ENCODE measurements at places on chromosomes 6 and 20.
A peak's percentile ranks its signal among the peaks of the same experiment; 100 is the strongest.

GRCh38 chr6:111487661-111488060, 4.6 kb upstream of the REV3L start:
- no peak for DNase-seq

DNA sequence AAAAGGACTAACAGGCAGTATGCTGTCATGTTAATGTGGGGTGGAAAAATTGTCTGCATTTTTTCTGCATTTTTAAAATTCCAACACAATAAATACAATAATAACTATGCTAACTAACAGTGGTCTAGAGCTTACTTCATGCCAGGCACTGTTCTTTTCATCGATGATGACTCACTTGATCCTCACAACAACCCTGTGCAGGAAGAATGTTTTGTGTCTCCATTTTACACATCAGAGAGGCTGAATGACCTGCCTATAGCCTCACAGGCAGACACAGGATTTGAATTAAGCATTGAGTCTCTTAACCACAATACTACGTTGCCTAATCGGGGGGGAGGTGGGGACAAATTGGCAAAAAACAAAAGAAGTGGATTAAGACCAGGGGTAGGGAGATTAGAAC, 26.9 kb upstream of the FANCE start:
- no peak for DNase-seq

DNA sequence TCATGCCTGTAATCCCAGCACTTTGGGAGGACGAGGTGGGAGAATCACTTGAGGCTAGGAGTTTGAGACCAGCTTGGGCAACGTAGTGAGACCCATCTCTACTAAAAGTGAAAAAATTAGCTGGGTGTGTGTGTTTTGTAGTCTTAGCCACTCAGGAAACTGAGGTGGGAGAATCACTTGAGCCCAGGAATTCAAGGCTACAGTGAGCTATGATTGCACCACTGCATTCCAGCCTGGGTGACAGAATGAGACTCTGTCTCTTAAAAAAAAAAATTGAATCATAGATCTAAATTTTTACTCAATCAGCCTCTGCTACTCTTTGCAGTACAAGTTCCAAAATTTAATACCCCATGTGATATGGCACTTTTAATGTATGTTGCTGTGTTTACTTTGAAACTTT, 121.6 kb downstream of the ARMC2 start:
- DNase-seq = no peak

- DNase-seq = no peak
Measured at GRCh38 chr6:127520066-127520465, 931 bp upstream of the MTCL3 start.

- DNase-seq = no peak
Measured at GRCh38 chr6:104750449-104750848, 109.3 kb downstream of the HACE1 start.

GRCh38 chr6:44224029-44224964, 902 bp downstream of the SLC29A1 start:
- no peak for DNase-seq

DNA sequence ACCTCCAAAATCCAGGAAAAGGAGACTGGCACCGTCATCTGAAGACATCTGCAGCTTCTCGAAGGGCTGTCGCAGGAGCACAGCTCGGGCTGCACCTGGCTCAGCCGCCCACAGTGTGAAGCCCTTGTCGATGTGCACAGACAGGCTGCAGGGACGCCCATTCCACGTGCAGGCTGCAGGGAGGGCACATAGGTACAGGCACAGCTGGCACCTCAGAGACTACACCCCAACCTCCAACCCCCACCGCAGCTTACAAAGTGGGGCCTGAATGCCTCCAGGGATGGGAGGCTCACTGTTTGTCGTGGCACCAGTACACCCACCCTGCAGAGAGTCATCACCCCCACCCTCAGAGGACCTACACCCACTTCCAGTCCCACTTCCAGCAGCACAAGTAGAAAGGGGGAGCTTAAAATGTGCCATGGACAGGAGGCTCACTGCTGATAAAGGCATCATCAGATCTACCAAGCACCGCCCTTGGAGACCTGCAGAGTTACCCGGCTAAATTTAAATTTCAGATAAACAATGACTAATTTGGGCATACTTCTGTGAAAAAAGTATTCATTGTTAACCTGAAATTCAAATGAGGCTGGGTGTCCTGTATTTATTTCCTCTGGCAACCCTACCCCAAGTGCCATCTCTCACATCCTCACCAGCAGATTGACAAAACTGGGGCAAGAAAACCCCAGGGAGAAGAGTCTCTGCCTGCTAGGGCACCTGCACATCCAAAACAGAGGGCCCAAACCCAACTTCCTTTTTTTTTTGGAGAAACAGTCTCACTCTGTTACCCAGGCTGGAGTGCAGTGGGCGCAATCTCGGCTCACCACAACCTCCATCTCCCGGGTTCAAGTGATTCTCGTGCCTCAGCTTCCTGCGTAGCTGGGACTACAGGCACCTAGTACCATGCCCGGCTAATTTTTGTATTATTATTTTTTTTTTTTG, 7.7 kb upstream of the CDK5RAP1 start:
- DNase-seq = no peak

DNA sequence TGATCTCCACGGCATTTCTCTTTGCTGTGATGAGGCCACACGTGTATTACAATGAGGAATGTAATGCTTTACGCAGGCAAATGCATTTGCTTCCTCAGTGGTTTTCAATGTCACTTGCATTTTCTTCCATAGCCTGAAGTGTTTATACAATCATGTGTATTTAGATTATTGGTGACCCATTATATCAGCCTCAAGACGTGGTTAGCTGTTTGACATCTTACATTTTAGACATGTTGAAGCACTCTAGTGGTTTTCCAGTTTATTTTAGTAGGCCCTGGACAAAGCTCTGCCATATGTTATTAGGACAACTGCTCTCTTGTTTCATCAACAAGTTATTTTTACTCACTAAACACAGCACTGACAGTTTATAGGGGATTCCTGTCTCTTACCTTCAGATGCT, 200.4 kb downstream of the UTRN start:
- no peak for DNase-seq

DNA sequence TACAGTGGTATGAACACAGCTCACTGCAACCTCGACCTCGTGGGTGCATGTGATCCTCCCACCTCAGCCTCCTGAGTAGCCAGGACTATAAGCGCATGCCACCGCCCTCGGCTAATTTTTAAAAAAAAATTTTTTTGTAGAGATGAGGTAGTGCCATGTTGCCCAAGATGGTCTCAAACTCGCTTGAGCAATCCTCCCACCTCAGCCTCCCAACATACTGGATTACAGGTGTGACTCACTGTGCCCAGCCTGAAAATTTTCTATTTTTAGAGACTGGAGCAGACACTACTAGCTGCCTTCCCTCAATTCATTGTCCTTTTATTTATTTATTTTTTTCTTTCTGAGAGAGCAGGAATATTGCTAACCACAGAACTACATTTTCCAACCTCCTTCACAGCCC, 20.3 kb upstream of the GTF3C6 start:
- no peak for DNase-seq

GRCh38 chr20:25195962-25196785, 662 bp downstream of the ENTPD6 start:
- no peak for DNase-seq

DNA sequence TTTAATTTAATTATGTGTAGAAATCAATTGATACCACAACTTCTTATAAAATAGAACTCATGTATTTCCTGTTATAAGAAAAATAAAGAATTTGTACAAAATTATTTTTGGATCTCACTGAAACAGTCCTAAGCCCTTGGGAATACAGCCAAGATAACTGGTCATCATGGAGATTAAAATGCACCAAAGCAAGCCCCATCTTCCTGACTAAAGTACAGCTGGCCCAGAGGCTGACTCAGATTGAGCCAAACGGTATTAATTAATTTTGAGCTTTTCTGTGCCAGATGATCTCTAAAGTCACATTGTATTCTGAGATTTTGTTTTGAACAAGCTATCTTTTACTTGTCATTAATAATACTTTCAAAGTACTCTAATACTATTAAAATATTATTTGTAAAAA, 978.5 kb downstream of the TBC1D32 start:
- DNase-seq = no peak

GRCh38 chr6:68144667-68145066, 490.4 kb upstream of the ADGRB3 start:
- DNase-seq = no peak

- DNase-seq = no peak
Measured at GRCh38 chr6:105301072-105301503, 101.8 kb downstream of the PREP start.

DNA sequence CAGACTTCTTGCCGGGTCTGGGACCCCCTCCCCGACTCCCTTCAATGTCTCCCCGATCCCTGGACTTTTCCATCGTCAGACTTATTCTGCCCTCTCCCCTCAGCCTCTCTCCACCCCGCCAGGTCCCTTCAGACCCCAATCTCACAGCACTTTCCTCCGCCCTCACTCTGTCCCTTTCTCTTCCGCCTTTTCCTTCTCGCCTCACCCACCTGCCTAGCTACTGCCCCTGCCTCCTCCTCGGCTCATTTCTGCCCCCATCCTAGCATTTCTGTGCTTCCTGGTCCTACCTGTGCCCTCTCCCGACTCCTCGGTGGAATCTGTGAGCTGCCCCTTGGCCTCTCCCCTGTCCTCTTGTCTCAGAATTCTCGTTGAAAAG, 616 bp downstream of the CHMP4B start:
- no peak for DNase-seq

GRCh38 chr6:152863618-152864326, 113.2 kb downstream of the VIP start:
- peak; percentile 6 for DNase-seq

- DNase-seq = no peak
Measured at GRCh38 chr20:36396847-36397630, 90.9 kb downstream of the DLGAP4 start.

- DNase-seq = no peak
Measured at GRCh38 chr20:62761759-62762131, 34.5 kb upstream of the MRGBP start.
